ENCODE measurements at places on chromosomes 6 and 20.

- DNase-seq = no peak
Measured at GRCh38 chr6:30530014-30530413, 26.3 kb downstream of the GNL1 start.

DNA sequence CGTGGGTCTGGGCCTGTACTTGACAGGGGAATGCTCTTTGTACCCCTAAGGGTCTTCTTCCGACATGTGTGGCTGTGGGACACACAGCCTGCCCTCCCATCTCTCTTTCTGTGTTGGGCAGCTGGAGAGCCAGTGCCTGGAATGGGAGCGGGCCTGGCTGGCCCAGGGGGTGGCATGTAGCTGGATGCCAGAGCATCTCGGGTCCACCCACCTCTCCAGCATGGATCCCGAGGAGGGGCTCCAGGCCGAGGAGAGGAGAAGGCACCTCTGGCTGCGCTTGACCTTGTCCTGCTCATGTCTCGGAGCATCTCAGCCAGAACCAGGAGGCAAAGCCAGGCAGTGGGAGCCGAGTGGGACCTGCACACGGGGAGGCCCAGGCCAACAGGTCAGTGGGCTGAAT is 16.0 kb downstream of the CDH4 start:
- no peak for DNase-seq

- peak; percentile 40 for DNase-seq
Measured at GRCh38 chr20:50048420-50049166, 64.4 kb downstream of the UBE2V1 start.

DNA sequence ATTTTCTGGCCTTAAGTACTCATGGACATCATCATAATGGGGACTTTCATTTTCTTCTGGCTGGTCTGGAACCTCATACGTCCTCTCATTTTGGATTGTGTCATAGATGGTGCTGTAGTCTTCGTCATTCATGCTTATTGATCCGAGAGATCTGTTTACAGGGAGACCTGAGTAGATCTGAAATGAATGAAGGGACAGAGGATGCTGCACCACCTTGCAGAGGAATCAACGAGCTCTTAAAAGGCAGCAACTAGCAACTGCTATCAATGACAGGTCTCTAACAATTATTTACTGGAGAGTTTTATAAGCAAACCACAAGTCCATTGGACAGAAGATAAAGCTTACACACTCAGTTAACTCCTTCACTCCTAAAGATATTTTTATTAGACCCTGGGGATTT is 49.7 kb upstream of the ENPP4 start:
- DNase-seq = no peak

Data from stimulated activated naive CD8-positive, alpha-beta T cell treated with anti-CD3 and anti-CD28 coated beads, Interleukin-15, amount 100 ng/mL, for 72 hours (primary cell).